ENCODE measurements at places on chromosomes 2 and 18.

DNA sequence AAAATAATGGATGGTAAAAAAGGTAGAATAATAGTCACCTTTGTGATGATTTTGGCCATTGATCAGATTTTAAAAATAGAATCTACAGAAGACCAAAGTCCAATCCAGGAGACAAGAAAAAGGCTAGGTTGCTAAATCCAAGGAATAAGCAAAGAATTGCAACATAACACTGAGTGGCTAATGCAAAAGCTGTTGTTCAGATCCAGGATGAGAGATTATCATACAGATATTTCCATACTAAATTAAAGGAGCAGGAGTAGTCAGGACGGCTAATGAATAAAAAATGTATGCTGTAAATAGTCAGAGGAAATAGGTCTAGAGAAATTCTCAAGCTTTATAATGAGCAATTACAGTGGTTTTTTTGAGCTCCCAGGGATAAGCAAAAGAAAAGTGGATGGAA lies 745.9 kb upstream of the ACVR2A start:
- DNase-seq, result no peak

GRCh38 chr2:64485961-64486360 lies 32.0 kb downstream of the LGALSL start:
- DNase-seq, result no peak

DNA sequence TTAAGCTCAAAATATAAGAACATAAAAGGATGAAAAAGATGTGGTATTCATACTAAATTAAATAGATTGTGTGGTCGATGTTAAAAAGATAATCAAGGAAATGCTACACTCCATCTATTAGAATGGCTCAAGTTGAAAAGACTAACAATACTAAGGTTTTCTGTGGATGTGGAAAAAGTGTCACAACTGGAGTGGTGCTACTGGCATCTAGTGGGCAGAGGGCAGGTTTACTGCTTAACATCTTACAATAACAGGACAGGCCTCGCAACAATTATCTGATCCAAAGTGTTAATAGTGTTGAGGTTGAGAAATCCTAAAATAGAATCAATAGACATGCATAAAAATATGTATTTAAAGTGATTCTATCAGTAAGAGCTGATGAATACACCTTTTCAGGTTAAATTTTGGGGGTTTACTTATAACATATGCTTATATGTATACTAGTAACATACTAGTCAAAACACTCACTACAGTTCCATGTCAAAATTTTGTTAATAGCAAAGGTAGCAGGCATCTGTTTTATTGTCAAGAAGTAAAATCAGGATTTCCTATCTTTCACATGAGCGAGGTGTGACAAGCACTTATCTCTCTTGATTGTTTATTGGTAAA lies 91.5 kb upstream of the TMEFF2 start:
- no peak for DNase-seq

DNA sequence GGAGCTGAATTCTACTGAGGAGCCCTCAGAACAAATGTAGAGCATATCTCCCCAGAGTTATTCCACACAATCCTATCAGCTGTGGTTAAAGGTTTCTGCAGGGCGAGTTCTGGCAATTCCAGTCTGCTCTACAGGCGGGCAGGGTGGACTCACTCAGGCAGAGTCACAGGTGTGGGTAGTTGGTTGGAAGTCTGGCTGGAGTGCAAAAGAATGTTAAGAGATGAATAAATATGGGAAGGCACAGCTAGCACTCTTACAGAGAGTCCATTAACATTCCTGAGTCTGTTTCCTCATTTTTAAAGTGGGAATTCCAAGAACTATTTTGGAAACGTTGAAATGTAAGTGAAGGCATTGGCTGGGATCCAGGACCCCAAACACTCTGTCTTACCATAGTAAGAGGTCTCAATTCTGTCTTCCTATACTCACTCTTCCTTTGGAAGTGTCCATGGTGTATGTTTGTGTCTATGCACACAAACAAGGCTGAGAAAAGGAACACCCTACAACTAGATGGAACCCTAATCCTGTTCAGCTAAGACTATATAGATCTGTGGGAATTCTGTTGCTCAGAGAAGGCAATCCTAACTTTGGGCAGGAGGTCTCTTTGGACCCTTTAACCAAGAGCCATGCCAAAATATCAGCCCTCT lies 63.3 kb upstream of the AQP4 start:
- no peak for DNase-seq

- no peak for DNase-seq
These were observed 50.3 kb upstream of the PKDCC start for GRCh38 chr2:41997561-41997960.

DNA sequence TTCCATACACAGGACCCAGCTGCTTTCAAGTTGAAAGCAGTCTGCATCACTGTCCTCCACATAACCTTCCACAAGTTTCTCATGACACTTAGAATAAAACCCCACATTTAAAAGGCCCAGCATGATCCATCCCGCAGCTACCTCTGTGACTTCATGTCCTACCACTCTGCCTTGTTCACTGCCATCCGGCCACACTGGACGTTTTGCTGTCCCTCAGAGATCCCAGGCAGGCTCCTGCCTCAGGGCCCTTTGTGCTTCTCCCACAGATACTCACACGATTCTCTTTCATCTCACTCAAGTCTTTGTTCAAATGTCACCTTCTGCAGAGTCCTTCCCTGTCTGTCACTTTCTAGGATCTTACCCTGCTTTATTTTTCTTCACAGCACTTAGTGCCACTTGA lies 232.9 kb upstream of the BOD1L2 start:
- DNase-seq, result no peak

DNA sequence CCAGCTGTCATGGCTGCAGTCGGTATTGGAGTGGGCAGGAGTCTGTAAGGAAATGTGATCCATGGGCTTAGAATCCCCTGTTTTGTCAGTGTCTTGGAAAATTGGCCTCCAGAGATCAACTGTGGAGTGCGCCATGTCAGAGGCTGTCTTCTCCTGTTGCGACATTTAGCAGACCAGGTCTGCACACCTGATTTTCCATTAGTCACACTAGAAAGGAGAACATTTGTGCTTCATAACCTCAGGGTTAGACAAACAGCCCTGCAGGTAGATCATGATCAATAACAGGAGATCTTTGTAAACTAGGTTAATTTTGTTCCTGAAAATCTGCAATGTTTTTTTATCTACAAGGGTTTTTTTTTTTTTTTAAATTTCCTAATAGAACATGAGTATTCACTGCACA lies 28.0 kb downstream of the LDLRAD4 start:
- no peak for DNase-seq

GRCh38 chr2:147449323-147449991 lies 395.4 kb upstream of the ACVR2A start:
- peak; percentile 37 for DNase-seq

- DNase-seq, result no peak
These were observed 10.9 kb downstream of the INO80D start for GRCh38 chr2:206075113-206075512.

GRCh38 chr2:119638685-119639554 lies 40.1 kb upstream of the TMEM177 start:
- no peak for DNase-seq

DNA sequence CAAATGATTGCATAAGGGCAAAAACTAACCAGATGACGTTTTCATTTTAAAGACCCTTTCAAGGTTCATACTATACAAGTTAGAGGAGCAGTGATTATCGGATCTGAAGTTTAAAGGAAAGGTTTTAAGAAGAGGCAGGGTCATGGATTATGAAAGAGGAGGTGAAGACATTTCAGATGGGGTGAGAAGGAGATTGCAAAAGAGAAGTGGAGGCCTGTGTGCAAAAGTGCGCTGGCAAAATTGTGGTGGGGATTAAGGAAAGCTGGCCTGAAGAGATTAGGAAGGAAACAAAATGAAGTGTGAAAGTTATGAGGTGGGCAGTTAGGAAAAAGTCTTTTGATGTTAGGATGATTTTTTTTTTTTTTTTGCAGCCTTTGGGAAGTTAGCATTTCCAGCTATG lies 935.7 kb upstream of the FAM98A start:
- no peak for DNase-seq
